Body of pancreas (tissue), 4 donors: ENCODE measurements at places on chromosomes 4 and X.

GRCh38 chrX:13494562-13494961 is 74.8 kb upstream of the EGFL6 start:
- no peak overlapping the region for H3K4me3 ChIP-seq
- no peaks in the 10 kb centered on the region for H3K36me3 ChIP-seq
- no peak for DNase-seq
- H3K4me1 ChIP-seq = peaks cover 8% of the 10 kb centered on the region

DNA sequence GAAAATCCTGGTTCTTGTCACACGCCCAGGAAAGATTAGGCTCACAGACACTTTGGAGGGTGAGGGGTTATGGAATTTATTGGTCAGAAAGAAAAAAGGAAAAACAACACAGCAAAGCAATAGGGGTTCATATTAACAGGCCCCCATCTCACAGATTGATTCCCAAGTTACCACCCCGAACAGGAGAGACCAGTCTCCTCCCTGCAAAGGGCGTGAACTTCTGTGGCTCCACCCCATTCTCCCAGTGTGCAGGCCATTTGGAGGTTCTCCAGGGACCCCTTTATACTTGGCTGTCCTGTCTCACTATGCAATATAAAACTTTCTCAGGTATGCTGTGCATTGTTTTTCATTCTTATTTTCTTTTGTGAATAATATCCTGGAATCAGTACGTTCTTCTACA is 7.4 kb downstream of the FGF2 start:
- no peaks in the 10 kb centered on the region for H3K4me1 ChIP-seq
- no peaks in the 10 kb centered on the region for H3K36me3 ChIP-seq
- H3K27ac ChIP-seq = no peak overlapping the region
- peaks cover 3% of the 10 kb centered on the region for H3K27me3 ChIP-seq
- H3K4me3 ChIP-seq = no peak overlapping the region
- no peak for DNase-seq

- peaks cover 11% of the 10 kb centered on the region for H3K4me1 ChIP-seq
- no peaks in the 10 kb centered on the region for H3K36me3 ChIP-seq
- DNase-seq = no peak
- H3K4me3 ChIP-seq = no peak overlapping the region
These were observed 12.2 kb downstream of the RGS12 start for GRCh38 chr4:3304831-3305609.

DNA sequence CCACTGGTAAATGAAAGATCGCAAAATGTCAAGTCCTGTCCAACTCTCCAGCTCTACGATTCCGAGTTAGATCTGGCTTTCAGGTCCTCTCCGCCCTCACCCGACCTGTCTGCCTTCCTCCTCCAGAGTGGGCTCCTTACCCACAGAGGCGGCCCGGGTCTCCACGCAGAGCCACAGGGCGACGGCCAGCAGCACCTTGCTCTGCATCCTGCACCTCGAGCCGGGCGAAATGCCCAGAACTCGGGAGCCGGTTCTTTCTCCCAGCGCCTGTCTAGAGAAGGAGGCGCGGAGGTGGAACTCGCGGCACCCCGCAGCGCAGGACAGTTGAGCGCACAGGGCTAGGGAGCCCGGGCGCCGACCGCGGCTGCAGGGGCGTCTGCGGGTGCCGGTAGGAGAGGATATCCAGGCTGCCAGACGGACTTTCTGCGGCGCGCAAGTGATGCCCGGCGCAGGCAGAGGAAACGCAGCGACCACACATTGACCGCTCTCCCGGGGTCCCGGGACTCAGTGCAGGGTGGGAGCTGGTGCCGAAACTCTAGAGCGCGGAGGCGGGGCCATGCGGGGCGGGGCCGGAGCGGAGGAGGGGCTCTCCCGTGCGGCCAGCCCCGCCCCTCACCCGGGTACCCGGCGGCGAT is at the start of gene KDR:
TSS of gene KDR (minus strand) at position 509 of the 635 bp plus-strand sequence. CDS start at position 207, 302 bp downstream.
- H3K27ac ChIP-seq = no peak within 1 kb of the TSS
- no peak within 1 kb of the TSS for H3K4me3 ChIP-seq
- peak; percentile 5 for DNase-seq
- peaks cover 10% of the 10 kb centered on the region for H3K27me3 ChIP-seq

- H3K27ac ChIP-seq = no peak overlapping the region
- H3K4me3 ChIP-seq = no peak overlapping the region
- DNase-seq = no peak
- H3K36me3 ChIP-seq = no peaks in the 10 kb centered on the region
- no peaks in the 10 kb centered on the region for H3K27me3 ChIP-seq
These were observed 87.5 kb downstream of the PALLD start for GRCh38 chr4:168584321-168584771.

DNA sequence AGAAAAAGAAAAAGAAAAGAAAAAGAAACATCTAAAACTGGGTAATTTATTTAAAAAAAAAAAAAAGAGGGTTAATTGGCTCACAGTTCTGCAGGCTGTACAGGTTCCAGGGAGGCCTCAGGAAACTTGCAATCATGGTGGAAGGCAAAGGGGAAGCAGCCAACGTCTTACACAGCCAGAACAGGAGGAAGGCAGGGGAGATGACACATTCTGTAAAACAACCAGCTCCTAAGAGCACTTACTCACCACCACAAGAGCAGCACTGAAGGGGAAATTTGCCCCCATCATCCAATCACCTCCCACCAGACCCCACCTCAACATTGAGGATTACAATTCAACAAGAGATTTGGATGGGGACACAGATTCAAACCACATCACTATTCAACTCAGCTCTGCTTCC is 36.8 kb upstream of the TMEM184C start:
- no peaks in the 10 kb centered on the region for H3K4me1 ChIP-seq
- H3K27me3 ChIP-seq = no peaks in the 10 kb centered on the region
- no peak for DNase-seq
- H3K36me3 ChIP-seq = no peaks in the 10 kb centered on the region
- H3K4me3 ChIP-seq = no peak overlapping the region

DNA sequence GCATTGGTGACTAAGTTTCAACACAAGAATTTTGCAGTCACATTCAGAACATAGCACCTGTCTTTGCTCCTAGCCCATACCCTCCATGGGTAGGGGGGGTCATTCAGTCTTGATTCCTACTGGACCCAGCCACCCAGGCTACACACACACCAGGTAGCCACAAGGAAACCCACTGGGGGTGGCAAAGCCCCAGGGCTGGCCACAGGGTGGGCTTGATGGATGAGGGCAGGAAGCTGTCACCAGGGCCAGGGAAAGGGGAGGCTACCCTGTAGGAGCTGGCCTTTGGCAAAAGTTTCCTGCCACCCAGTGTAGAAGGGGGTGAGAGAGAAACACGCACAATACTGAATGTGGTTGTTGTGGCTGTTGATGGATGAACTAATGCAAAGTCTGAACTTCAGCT is 74.5 kb upstream of the NKX1-1 start:
- no peaks in the 10 kb centered on the region for H3K36me3 ChIP-seq
- no peaks in the 10 kb centered on the region for H3K27me3 ChIP-seq
- H3K27ac ChIP-seq = no peak overlapping the region

DNA sequence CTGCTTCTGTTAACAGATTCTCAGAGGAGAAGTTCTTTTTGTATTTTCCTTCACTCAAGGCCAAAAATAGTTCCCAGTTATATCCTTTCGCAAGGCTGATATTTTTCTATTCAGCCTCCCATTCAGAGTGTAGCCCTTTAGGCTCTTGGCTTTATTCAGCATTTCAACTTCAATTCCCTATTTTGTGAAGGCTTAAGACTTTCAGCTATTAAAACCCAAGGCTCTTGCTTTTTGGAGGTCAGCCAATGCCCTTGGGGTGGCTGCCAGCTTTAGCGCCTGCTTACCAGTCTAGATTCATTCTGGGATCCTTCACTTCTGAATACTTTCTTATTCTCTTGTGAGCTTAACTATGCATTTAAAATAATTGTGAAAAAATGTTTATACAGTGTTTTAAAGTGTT is 57.3 kb upstream of the ADGRA3 start:
- no peak overlapping the region for H3K27ac ChIP-seq
- no peaks in the 10 kb centered on the region for H3K27me3 ChIP-seq
- DNase-seq = peak; percentile 72
- H3K36me3 ChIP-seq = no peaks in the 10 kb centered on the region

DNA sequence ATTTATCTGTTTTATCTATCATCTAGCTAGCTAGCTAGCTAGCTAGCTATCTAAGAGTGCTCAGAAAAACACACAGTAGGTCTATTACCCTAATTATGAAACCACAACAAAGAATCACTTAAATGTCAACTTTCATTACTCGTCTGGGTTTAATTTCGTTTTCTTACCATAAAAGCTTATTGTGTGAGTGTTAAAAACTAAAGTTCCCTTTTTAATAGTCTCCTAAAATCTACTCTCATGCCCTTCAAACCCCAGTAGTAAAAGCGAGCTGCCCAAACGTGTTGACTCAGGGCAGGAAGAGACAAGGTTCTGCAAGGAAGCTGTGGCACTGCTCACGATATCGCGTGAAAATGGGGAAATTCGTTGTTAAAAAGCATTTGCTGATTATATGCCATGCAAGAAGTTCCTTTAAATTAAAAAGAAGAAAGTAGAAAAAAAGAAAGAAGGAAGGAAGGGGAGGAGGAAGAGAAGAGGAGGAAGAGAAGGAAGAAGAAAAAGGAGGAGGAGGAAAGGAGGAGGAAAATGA is 595 bp downstream of the MBNL3 start:
- peak; percentile 14 for DNase-seq
- H3K4me3 ChIP-seq = peak overlapping the region; percentile 29
- H3K27ac ChIP-seq = peak overlapping the region; percentile 65
- H3K4me1 ChIP-seq = peaks cover 39% of the 10 kb centered on the region
- no peaks in the 10 kb centered on the region for H3K36me3 ChIP-seq
